HuH-7 (cell line): ENCODE measurements at places on chromosomes 16 and 17.
A peak's percentile ranks its signal among the peaks of the same experiment; 100 is the strongest.

GRCh38 chr16:987906-988305 lies 6.3 kb downstream of the SOX8 start:
- DNase-seq = no peak

DNA sequence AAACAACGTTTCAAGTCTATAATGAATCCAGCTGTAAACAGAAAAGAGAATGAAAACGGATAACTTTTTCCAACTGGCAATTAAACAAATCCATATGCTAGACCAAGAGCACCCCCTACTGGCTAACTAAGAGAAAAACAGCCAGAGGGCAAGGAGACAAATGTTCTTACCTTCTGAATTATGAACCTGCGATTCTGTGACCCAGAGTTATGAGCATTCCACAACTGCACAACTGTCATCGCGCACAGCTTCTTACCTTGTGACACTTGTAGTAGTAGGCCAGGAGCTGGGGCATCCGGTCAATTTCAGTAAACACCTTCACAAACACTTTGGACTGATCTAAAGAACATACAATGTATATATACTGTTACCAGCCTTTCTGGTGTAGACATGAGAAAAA lies 18.6 kb downstream of the COG7 start:
- DNase-seq = peak; percentile 34

GRCh38 chr17:68161644-68162428 lies 86.0 kb upstream of the AMZ2 start:
- no peak for DNase-seq

- no peak for DNase-seq
Measured at GRCh38 chr16:23284584-23284983, 17.5 kb upstream of the SCNN1B start.

- DNase-seq = no peak
Measured at GRCh38 chr17:41680426-41681040, 8.2 kb upstream of the EIF1 start.

GRCh38 chr17:32615326-32615725 lies 128.5 kb downstream of the CDK5R1 start:
- DNase-seq = no peak

DNA sequence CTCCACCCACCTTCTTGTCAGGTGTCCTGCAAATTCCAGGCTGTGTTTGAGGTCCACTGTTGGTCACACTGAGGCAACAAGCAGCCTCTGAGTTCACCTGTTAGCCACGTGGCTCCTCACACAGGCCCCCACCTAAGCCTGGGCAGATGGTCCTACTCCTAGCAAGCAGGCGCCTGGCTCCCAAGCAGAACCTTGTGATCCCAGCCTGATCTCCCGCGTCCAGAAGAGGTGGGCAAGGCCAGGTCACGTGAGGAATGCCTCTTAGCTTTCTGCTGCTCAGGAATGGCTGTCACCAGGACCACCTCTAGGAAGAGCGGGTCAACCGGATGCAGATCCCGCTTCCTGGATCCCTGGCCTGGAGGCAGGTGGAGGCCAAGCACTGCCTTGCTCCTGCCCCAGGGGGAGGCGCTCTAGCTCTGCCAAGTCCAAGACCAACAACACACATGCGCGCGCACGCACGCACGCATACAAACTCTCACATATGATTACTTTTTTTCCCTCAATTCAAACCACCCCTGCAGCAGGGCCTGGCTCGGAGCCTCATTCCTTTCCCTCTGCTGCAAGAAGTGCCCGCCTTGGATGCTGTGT lies 9.5 kb downstream of the CYB561 start:
- DNase-seq = no peak

DNA sequence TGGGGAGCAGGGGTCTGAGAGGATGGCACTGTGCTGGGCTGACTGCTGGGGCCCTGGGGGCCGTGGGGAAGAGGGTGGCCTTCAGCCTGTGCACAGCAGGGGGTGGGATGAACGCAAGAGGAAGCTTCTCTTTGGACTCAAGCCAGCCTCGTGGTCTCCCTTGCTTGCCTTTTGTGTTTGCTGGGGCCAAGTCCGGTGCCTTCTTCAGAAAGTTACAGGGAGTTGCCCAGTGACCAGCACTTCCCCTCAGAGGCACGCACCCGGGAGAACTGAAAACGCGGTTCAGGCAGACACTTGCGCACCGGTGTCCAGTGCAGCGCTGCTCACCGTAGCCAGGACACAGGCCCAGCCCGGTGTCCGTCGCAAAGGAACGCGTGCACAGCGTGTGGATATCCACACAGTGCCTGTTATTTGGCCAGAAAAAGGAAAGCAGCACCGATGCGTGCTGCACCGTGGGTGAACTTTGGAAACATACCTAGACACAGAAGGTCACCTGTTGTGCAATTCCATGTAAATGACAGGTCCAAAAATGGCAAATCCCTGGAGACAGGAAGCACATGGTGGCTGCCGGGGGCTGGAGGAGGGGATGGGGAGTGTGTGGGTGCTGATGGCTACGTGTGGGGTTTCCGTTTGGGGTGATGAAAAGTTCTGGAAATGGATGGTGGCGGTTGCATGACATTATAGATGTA lies 29.4 kb upstream of the NUDT16L1 start:
- DNase-seq = peak; percentile 55

GRCh38 chr17:45184144-45184543 lies 22.5 kb downstream of the HEXIM2 start:
- DNase-seq = no peak

- peak; percentile 34 for DNase-seq
Measured at GRCh38 chr16:25012525-25012991, 2.6 kb downstream of the ARHGAP17 start.

- no peak for DNase-seq
Measured at GRCh38 chr17:66602659-66603384, 232.1 kb upstream of the CACNG5 start.

- DNase-seq = no peak
Measured at GRCh38 chr17:8327303-8327649, 12.4 kb upstream of the ODF4 start.

GRCh38 chr17:43840814-43841213 lies 6.2 kb upstream of the CD300LG start:
- peak; percentile 67 for DNase-seq

- DNase-seq = no peak
Measured at GRCh38 chr16:72975809-72976437, 72.0 kb downstream of the ZFHX3 start.

GRCh38 chr17:78037280-78037679 lies 78.8 kb downstream of the TNRC6C start:
- DNase-seq = no peak

DNA sequence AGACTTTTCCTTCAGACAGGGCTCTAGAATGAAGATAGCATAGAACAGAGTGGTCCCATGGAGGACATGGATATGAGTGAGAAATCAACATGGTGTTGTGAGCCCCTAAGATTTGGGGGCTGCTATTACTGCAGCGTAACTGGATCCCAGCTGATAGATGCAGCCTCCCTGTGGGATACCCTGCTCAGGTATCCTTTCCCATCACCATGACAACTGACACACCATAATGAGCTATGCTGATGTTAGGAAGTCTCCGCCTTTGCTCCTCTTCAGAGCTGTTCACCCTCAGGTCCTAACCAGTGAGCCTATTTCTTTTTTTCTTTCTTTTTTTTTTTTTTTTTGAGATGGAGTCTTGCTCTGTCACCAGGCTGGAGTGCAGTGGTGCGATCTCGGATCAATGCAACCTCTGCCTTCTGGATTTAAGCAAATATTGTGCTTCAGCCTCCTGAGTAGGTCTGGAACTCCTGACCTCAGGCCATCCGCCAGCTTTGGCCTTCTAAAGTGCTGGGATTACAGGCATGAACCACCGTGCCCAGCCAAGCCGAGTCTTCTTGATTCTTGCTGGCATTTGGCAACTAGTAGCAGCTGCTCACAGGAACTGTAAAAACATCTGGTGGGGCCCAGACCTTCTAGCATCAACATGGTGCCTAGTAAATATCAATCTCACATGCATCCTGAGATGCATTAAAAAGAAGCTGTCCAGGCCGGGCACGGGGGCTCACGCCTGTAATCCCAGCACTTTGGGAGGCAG lies 17.1 kb downstream of the STX4 start:
- no peak for DNase-seq

DNA sequence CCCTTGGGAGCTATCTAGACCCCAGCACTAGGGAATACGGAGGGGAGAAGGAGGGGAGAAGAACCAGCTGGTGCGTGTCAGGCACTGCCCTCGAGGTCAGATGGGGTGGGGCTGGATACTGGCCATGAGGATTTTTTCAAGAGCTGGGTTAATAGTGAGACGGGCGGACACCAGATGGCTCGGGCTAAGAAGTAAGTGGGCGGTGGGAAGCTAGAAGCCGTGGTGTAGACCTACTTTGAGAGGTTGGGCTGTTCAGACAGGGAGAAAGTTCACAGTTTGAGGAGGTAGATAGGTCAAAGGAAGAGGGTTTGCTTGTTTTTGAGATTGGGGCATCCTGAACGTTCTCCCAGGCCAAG lies 303.8 kb downstream of the SEC14L1 start:
- no peak for DNase-seq

- DNase-seq = no peak
Measured at GRCh38 chr17:78488867-78489634, 88.1 kb downstream of the DNAH17 start.

- DNase-seq = no peak
Measured at GRCh38 chr17:64202683-64203344, 60.2 kb downstream of the TEX2 start.

- no peak for DNase-seq
Measured at GRCh38 chr16:21159281-21159951, 942 bp downstream of the LDAF1 start.

GRCh38 chr16:13332713-13333255 lies 431.4 kb downstream of the SHISA9 start:
- no peak for DNase-seq

GRCh38 chr17:55661256-55661758 lies 61.4 kb downstream of the TMEM100 start:
- DNase-seq = no peak

GRCh38 chr17:83200751-83201150 lies 121.3 kb downstream of the METRNL start:
- no peak for DNase-seq
